ENCODE measurements at places on chromosomes 3 and 15.

- DNase-seq = no peak
Measured at GRCh38 chr15:89293012-89293411, 41.6 kb downstream of the POLG start.

GRCh38 chr3:138781012-138781470 is 53.7 kb downstream of the PIK3CB start:
- DNase-seq = peak; percentile 63

DNA sequence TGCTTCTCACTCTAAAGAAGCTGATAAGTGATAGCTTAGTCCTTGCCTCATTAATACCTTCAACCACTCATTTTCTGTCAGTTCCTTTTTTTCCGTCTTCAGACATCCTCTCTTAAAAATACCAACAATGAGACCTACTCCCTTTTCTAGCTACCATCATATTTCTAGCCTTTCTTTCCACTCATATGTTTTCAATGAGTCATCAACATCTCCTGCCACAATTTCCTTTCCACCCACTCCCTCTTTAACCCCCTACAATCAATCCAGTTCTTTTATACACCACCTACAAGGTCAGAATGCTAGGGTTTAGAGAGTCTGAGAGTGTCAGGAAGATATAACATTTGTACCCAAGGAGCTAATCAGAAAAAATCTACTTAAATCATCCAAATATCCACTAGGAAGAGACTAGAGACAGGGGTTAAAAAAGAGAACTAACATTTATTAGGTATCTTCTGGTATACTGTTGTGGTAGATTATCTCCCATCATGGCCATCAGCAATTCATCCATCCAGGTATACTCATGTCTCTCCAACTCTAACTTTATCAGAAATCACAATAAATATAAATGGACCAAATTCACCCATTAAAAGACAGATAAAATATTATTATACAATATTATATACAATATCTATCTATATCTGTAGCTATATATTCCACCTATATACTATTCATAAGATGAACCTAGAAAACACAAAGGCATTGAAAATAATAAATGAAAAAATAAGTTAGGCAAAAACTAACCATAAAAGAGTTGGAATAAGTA is 42.5 kb downstream of the MYLK start:
- no peak for DNase-seq

GRCh38 chr15:38626443-38627050 is 61.9 kb upstream of the RASGRP1 start:
- no peak for DNase-seq

- no peak for DNase-seq
Measured at GRCh38 chr3:136752172-136752421, at the start of gene STAG1. TSS of gene STAG1 (minus strand) at chr3:136752378. CDS start at chr3:136630898, 121,480 bp downstream.

DNA sequence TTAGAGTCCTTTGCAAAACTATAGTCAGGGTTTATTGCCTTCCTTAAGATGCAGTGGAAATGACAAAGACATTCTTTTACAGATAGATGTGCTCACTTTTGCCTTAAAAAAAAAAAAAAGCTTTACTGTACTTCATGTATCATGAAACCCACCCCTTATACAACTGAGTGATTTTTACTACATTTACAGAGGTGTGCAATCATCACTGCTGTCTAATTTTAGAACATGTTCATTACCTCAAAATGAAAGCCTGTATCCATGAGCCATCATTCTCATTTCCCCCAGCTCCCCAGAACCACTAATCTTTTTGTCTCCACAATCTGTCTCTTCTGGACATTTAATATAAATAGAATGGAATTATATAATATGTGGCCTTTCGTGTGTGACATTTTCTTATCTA is 111.9 kb downstream of the NR1I2 start:
- DNase-seq = no peak

- DNase-seq = no peak
Measured at GRCh38 chr3:108489776-108490175, 20.6 kb downstream of the MYH15 start.

- no peak for DNase-seq
Measured at GRCh38 chr15:84950570-84951111, 31.0 kb upstream of the PDE8A start.
